ENCODE measurements at places on chromosomes 16 and 17.

DNA sequence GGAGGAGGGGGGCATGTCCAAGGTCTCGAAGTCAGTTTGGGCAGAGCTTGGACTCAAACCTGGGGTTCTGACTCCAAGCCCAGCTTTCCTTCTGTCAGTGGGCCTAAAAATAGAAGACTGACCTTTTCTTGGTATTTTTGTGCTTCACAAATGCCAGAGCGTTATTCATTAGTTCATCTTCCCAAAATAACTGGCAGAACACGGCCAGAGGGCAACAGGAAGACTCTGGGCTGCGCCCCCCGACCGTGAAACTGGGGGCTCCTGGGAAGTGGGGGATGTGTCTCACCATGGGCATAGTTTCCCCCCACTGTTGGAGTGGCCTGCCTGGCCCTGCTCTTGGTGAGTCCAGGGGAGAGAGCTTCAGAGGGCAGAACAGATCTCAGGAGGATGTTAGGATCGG is 94.0 kb downstream of the SOCS1 start:
- no peak for DNase-seq

DNA sequence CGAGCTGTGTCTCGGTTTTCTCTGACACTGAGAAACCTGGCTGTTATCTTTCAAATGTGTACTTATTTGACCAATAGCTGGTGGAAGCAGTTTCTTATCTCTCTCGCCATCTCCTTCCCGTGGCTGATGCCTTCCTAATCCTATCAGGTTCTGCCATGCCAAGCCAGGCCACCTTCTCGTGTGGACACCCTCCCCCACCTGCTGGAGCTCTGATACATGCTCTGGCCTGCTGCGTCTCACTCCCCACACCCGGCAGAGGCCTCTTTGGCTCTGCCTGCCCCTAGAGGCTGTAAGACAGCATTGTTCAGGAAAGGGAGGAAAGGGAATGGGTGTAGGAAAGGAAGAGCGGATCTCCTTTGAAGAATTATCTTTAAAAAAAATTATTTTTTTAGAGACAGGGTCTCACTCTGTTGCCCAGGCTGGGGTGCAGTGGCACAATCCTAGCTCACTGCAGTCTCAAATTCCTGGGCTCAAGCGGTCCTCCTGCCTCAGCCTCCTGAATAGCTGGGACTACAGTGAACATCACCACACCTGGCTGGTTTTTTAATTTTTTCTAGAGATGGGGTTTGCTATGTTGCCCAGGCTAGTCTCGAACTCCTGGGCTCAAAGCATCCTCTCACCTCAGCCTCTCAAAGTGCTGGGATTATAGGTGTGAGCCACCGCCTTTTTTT is 7.5 kb upstream of the ARMC5 start:
- DNase-seq, result no peak

- no peak for DNase-seq
Measured at GRCh38 chr16:48236286-48236685, 7.8 kb upstream of the LONP2 start.

DNA sequence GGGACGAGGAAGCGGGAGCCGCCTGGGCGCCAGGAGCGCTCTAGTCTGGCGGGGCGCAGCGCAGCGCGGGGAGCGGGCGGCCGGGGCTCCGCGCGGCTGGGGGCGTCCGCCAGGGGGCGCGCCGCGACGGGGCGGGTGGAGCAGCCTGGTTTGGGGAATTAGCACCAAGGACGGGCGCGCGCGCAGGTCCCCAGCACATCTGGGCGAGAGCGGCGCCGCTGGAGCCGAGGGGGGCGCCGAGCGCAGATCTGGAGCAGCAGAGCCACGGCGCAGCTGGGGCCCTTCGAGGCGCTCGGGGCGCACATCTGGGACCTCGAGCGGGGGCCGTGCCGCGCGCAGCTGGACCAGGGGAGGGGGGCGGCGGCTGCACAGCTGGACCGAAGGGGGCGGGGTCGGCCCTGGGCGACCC is at the start of gene NXPH3:
Gene NXPH3, plus strand, starts transcription at position 193 of the 409 bp plus-strand sequence. CDS start 349 bp downstream, outside the sequence.
- no peak for DNase-seq

DNA sequence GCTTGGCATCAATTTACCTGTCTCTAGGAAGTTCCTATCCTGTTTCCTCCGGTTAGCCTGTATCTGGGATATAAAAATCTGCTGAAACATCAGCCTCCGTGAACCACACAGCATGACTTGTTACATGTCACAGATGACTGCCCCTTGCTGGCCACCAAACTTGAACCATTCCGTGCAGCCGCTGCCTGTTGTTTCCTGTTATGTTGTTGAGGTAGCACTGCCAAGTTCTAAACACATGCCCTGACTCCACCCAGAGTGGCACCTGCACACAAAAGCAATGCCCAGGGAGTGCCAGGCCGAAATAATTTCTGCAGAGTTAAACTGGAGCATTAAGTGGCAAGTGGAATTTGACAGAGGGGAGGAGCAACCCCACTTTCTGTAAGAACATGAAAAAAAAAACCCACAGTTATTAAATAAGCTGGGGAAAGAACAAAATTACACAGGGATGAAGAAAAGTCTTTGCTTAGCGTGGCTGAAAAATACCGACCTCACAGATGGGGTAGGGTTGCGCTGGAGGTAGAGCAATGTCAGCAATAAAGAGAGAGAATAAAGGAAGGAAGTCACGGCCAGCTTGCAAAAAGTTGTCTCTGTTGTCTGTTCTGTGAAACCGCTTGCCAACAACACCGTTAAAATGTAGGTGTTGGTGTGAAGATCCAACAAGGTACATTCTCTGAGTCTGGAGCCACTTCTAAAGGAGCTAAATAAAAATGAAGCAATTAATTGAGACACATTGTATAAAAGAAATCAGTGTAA is 174.6 kb upstream of the CDH13 start:
- DNase-seq, result no peak

GRCh38 chr17:33055171-33055611 is 63.5 kb downstream of the SPACA3 start:
- DNase-seq, result no peak

GRCh38 chr17:69111794-69112193 is 29.9 kb downstream of the ABCA6 start:
- no peak for DNase-seq

GRCh38 chr16:84511180-84511800 is 6.8 kb upstream of the MEAK7 start:
- DNase-seq, result peak; percentile 90

GRCh38 chr17:39845052-39845846 is 18.9 kb downstream of the IKZF3 start:
- DNase-seq, result no peak

GRCh38 chr17:32940706-32941390 is 12.9 kb downstream of the TMEM98 start:
- no peak for DNase-seq

DNA sequence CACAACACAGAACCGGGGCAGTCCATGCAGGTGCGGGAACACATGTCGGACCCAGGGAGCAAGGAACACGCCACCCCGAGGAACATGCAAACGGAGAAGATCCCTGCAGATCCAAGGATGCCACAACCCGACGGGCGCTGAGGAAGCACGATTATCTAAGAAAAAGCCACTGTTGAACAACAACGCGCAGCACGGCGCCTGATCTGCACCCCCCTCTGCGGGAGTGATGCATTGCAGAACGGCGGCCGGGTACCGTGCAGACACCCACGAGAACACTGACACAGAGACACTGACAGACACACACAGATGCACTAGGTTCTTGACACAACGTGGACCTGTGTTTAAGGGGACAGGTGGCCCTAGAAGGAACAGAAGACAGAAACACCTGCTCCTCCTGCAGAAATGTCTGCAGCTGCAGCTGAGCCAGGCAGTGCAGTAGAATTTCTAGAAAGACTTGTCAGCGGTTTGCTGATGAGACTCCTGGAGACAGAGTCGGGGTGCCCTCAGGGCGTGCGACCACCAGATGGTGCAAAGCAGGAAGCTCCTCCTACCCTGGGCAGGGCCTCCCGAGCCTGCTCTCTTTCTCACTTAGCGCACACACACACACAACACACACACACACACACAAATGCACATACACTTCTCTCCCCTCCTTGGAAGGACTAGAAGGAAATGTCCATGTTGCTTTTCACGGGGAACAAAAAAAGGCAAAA is 7.5 kb downstream of the NPTX1 start:
- no peak for DNase-seq

- DNase-seq, result no peak
Measured at GRCh38 chr17:60277258-60277657, 114.7 kb downstream of the USP32 start.

GRCh38 chr17:13917634-13918033 is 151.7 kb upstream of the COX10 start:
- no peak for DNase-seq

DNA sequence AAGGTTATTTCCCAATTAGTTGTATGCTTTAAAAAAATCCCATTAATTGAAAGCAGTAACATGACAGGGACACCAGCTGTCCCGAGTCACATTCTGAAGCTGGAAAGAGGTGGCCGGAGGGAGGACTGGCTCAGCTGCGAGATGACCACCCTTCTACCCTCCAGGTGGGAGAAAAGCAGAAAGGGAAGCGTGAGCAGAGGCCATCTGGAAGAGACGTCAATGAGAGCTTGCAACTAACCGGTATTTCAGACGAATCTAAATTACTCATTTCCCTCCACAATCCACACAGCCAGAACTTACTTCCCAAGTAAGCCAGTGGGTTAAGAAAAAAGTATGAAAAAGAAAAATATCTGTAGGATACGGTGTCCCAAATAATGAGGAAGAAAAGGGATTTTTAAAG is 28.5 kb upstream of the SLC38A8 start:
- no peak for DNase-seq

DNA sequence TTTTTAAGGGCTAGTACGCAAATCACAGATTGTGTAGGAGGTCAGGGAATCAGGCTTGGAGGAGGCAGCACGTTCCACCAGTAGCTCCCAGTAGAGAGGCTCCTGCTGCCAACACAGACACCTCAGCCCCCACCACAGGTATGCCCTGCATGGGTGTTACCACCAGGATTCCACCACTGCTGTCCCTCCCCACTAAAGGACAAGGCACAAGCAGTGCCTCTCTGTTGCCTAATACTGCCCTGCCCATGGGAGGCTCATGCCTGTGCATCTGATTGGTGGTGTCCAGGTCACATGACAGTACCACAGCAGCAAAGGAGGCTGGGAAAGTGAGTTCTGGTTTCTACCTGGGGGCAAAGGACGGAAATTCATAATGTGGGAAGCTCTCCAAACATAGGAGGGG is 33.6 kb upstream of the CACNG4 start:
- no peak for DNase-seq

DNA sequence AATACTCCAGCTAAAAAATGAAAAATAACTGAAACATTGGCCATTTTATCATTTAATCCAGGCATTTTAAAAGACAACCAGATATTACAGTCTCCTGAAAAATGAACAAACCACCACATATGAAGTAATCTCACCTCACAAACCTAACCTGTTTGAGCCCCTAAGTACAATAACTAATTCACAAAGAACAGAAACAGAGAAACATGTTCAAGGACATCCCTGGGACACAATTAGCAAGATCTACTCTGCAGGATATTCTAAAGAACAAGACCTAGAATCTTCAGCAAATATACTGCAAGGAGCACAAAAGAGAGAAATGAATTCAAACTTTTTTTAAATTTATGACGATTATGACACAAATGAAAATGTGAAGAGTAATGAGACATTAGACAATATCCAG is 50.8 kb upstream of the ANKFY1 start:
- DNase-seq, result no peak

GRCh38 chr17:48590607-48591161 is 643 bp upstream of the HOXB3 start:
- DNase-seq, result no peak

GRCh38 chr16:29675811-29676643 is 3.0 kb upstream of the QPRT start:
- no peak for DNase-seq

- no peak for DNase-seq
Measured at GRCh38 chr16:3655030-3655395, 522 bp downstream of the DNASE1 start.

DNA sequence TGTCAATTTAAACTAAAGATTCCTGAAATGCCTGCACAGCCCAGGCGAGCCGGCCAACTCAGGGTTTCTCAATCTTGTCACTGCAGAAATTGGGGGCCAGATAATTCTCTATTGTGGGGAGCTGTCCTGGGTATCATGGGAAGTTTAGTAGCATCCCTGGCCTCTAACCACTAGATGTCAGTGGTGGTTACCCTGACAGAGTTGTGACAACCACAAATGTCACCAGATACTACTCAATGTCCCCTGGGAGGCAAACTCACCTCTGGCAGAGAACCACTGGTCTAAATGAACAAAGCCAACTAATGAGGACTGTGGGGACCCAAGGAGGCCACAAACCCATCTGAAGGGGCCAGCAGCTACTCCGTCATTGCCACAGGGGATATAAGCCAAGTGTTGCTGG is 90.9 kb downstream of the MYH11 start:
- no peak for DNase-seq

GRCh38 chr17:18889658-18890057 is 31.7 kb downstream of the PRPSAP2 start:
- no peak for DNase-seq

- no peak for DNase-seq
Measured at GRCh38 chr16:85566561-85567100, 46.5 kb upstream of the GSE1 start.

GRCh38 chr16:53457670-53458069 is 23.4 kb downstream of the RBL2 start:
- DNase-seq, result no peak

GRCh38 chr17:63741143-63741407 is 524 bp downstream of the STRADA start:
- no peak for DNase-seq

DNA sequence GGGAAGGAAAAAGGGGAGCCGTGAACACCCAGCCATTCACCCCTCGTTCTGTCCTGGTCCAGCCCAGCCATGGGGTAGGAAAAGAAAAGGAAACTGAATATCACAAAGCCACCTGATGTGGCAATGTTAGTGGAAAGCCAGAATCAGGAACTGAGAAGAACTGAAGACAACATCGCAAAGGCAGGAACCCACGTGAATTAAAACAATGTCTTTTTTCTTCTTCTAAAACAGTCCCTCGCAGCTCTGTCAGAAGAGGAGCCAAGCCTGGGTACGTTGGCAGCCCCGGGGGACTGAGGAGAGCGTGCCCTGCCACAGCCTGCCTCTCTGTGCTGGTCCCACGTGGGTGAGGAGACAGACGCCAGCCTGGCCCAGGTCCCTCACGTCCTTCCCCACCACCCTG is 55.0 kb downstream of the ZNF423 start:
- DNase-seq, result peak; percentile 72

DNA sequence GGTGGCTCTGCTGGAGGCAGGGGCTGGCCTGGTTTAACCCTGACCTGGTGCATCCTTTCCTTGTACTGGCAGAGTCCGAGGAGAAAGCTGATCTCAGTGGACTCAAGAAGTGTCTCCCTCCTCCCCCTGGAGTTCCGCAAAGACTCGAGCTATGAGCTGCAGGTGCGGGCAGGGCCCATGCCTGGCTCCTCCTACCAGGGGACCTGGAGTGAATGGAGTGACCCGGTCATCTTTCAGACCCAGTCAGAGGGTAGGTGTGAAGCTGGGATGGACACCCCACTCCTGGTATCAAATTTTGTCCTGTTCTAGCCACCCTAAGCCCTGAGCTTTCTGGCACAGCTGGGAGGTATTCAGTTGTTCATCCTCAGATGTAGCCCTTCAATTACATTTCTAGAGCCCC is 42.5 kb downstream of the IL21R start:
- no peak for DNase-seq

GRCh38 chr17:46158323-46159296 is 34.6 kb downstream of the KANSL1 start:
- DNase-seq, result no peak

All from breast epithelium (tissue), 4 donors.